Stimulated activated CD4-positive, alpha-beta T cell treated with anti-CD3 and anti-CD28 coated beads, Interleukin-2, amount 100 ng/mL, for 4 hours (primary cell): ENCODE measurements at places on chromosomes 2 and 18.

DNA sequence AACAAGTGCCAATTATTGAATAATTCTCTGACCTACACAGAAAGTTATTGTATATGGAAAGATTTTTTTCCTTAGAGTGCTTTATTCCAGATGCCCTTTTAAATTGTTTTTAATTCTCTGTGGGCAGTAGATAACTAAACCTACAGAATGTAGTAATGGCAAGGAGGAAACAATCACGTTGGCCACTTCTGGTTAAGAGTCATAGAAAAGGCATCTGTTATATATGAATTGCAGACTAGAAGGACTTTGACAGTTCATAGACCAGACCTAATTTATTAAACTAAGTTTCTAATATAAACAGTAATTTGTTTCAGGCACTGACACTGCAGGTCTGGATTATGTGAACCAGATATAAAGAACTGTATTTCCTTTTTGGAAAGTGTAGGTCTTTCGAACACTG, 607.5 kb downstream of the PLCL1 start:
- no peak for DNase-seq

- DNase-seq = no peak
Observed at GRCh38 chr2:7886666-7887065, 795.2 kb upstream of the ID2 start.

GRCh38 chr2:152089238-152089637, 9.6 kb downstream of the CACNB4 start:
- no peak for DNase-seq

DNA sequence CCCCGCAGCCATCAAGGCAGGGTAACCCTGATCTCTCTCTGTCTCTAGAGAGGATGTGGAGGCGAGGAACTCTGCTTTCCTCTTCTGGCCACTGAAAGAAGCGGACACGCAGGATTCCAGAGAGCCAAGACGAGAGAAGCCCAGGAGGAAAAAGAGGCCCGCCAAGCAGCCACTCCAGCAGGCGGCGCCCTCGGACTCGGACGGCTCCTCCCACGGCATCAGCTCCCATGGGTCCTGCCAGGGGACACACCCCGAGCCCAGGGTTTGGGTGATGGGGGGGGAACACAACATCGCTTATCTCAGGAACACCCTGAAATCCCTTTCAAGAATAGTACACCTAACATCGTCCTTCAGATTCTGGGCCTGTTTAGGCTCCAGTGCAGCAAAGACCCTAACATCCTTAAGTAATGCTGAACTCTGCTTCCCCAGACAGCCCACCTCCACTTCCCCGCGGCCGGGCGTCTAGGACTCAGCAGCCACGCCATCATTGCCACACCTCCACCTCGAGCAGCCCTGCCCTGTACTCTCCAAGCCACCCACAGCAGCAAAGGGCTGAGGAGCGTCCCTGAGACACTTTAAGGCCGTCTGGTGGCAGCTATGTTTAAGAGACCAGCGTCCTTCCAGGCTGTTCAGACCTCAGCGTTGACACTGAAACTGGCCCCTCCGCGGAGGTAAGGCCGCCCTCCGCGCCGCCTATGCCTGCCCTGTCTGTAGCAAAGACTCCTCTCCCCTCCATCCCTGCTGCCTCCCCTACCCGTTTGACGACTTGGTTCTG, 34.3 kb upstream of the CNGA3 start:
- no peak for DNase-seq

DNA sequence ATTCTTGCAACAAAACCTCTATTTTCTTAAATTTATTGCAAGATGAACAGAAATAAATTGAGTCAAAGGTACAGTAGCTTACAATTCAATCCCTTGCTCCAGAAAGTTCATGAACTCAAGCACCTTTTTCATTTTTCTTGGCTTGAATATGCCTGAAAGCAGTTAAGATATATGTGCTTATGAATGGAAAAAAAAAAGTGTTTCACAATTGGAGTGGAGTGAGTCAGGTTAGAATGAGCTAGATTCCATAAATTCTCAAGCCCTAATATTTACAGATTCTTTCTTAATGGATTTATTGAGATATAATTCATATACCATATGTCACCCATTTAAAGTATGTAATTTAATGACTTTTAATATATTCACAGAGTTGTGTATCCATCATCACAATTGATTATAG, 39.6 kb upstream of the NEMP2 start:
- no peak for DNase-seq

GRCh38 chr2:1822341-1822740, 78.0 kb upstream of the PXDN start:
- no peak for DNase-seq

- no peak for DNase-seq
Observed at GRCh38 chr2:236552212-236552542, 17.4 kb upstream of the ACKR3 start.

DNA sequence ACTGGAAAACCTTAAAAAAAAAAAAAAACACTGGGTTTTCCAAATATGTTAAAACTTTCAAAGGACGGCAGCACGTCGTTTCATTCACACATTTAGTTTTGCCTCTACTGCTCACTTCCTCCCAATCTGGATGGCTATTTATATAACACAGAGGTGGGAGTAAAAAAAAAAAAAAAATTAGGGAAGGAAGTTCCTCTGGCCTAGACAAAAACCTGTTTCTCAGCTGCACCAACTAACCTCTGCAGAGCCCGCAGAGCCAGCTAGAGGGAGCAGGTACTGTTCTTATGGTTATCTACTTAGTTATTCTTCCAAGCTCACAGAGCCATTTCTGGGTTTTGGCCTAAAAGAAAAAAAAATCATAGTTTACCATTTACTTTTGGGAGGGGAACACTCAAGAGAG, 28.1 kb downstream of the SLC1A4 start:
- no peak for DNase-seq

DNA sequence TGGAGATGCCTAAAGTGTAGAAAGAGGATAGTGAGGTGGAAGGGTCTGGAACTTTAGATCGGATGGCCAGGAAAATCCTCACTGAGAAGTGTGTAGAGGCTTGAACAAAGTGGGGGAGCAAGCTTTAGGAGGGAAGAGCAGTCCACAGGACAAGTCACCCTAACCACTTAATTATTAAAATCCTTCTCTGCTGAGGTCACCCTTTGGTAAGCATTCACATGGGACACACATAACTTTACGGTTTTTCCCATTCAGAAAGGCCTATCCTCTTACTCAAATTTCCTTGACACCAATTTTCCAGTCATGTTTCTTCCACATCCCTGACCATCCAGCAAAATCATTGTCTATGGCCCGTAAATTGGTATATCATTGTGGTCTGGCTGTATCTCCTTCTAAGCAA, 31.0 kb upstream of the ZEB2 start:
- DNase-seq = no peak

DNA sequence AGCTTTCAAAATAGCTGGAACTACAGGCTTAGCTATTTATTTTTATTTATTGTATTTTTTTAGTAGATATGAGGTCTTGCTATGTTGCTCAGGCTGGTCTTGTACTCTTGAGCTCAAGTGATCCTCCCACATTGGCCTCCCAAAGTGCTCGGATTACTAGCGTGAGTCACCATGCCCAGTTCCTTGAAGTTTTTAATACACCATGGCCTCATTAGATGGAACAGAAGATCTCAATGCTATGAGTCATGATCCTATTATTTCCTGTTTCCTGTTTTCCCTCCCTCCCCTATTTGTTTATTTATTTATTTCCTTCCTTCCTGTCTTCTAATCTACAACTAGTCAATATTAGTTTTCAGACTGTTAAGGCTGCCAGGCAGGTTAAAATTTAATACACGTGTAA, 309.0 kb downstream of the CMPK2 start:
- no peak for DNase-seq

DNA sequence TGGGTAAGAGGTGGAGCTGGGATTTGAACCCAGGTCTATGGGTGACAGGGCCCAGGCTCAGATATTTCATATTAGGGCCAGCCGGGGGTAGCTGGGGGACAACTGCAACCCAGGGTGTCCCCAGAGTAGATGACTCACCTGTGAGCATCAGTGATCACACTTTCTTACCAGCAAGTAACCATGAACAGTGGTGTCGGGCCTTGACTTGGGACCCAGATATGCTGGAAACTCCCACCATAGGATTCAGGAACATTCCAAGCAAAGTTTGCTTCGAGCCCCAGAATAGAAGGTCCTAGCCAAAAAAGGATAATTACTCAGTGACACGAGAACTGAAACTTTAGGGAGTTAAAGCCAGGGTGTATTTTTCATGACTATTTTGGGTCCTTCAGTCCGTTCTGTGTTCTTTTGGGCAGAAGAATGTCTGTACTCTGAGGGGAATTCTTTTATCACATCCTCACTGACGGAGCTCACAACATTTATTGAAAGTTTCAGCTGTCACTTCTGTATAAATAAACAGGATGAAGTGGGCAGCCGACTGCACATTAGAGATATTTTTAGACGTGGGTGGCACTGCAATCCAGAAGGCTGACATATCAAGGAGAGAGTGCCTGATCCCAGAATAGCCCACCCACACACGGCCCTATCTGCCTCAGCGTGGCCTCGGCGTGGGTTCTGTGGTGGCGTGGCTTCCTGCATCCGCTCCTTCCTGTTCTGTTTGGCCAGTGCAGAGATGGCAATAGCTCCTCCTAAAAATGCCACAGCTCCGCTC, 45.6 kb downstream of the RAMP1 start:
- DNase-seq = no peak

- no peak for DNase-seq
Observed at GRCh38 chr2:240922982-240923537, 16.9 kb downstream of the CROCC2 start.

DNA sequence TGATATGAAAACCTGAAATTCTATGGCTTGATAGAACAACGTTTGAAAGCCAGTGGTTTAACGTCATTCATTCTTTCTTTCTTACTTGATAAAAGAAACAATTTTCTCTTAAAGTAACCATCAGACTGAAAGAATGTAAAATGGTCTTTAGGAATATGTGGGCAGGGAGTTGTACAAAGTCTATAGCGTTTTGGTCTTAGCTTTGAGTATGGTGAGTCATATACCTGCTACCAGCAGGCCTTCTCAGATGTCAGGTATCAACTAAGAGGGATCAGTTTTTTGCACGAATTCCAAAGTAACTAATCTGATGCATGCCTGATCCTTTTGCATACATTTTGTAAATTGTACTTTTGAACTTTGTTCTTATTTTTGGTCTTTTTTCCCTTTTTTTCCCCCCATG, 101.5 kb upstream of the DSEL start:
- DNase-seq = no peak

GRCh38 chr2:240909216-240909974, 3.3 kb downstream of the CROCC2 start:
- DNase-seq = no peak

GRCh38 chr18:47968721-47969120, 38.3 kb upstream of the SMAD2 start:
- DNase-seq = no peak

DNA sequence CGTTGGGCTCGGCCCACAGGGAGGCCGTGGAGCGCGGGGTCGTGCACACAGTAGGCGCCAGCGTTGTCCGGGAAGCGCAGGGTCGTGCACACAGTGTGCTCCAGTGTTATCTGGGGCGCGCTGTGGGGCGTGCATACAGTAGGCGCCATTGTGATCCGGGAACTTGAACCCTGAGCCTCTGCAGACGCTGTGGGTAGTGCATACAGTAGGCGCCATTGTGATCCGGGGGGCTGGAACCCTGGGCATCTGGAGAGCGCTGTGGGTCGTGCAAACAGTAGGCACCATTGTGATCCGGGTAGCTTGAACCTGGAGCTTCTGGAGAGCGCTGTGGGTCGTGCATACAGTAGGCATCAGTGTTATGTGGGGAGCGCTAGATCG, 793 bp downstream of the ZNF236 start:
- DNase-seq = no peak

DNA sequence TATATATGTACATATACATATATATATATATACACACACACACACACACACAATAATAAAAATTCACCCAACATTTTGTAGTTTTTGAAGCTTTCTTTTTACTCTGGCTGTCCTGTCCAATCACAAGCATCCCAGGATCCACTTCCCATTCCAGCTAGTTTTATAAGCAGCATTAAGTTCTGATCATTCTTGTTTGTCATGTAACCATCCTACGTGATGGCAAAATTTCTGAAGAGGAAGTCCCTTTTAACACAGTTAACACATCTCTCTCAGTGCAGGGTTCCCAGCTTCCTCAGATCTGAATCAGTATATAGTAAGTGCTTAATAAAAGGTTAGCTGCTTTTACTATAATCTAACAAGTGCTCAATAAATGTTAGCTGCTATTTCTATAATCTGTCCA, 26.4 kb downstream of the MYOM1 start:
- no peak for DNase-seq

DNA sequence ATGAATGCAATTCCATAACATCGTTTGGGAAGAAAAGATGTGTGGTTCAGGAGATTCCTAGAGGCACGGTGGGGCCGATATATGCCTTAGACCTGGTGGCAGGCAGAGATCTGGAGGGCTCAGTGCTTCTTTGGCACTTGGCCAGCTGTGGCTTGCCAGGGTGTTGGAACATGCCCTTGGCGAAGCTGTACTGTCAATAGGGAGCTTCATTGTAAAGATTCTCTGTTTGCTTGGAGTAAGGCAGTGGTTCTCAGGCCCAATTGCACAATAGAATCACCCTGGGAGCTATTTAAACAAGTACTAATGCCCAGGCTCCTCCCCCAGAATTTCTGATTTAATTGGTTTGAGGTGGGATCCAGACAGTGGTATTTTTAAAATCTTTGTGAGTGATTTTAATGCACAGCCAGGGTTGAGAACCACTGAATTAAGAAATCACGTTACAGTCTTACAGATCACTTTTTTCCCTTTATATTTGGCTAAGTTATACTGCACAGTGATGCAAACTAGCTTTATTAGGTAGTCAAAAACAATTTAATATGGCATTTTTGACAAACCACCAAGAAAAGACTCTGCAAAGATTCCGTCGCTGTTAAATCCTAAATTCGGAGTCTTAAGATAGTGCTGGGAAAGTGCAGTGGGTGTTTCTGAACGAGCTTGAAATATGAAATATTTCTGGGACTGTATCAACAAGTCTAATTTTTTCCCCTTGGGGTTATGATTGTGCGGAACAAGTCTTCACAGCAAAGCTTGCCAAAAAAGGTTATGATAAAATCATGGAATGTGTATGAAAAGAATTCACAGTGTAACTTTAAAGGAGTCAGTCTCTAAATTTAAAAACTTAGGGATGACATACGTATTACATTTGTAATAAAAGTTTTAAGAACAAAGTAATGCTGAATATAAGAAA, 78.0 kb downstream of the CRIM1 start:
- DNase-seq = no peak

GRCh38 chr2:103153580-103154284, 391.9 kb downstream of the TMEM182 start:
- no peak for DNase-seq
